ENCODE measurements at places on chromosomes 7 and 10.

- no peak for DNase-seq
These were observed 478 bp upstream of the ZNF22 start for GRCh38 chr10:45000138-45000751.

GRCh38 chr10:60114765-60115586 is 208.6 kb upstream of the CCDC6 start:
- peak; percentile 50 for DNase-seq

- no peak for DNase-seq
These were observed 671.4 kb downstream of the CNTNAP2 start for GRCh38 chr7:146788008-146788407.

DNA sequence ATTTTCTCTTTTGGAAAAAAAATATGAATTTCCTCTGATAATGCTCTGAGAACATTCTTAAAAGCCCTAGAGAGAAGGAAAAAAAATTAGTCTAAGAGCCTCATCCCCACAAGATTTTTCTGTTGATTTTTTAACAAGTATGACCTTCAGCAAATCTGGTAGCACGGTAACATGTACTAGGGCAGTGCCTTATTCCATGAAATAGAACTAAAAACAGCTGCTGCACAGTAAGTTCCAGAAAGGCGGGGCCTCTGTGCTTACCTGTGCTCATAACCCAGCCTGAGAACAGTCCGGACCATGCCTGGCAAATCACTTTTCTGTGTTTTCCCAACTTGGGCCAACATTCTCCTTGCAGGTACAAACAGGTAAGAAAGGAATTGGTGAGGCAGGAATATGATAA is 519.1 kb upstream of the AKR1E2 start:
- DNase-seq = no peak

DNA sequence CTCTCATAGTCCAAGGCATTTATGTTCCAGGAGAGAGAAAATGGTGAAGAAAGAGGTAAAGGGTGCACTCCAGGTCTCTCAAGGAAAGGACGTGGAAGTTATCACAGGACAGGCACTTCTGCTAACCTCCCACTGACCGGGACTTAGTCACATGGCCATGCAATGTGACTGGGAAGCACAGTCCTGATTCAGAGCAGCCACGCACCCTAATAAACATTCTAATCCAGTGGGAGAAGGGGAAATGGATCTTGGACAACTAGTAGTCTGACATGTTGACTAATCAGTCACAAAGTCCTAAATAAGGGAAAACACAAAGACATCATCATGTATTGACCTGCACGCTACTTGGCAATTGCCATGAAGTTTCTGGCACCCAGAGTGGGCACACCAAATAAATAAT is 417.5 kb upstream of the ZMIZ1 start:
- DNase-seq = no peak

- DNase-seq = no peak
These were observed 82.3 kb upstream of the PPIF start for GRCh38 chr10:79264942-79265341.

DNA sequence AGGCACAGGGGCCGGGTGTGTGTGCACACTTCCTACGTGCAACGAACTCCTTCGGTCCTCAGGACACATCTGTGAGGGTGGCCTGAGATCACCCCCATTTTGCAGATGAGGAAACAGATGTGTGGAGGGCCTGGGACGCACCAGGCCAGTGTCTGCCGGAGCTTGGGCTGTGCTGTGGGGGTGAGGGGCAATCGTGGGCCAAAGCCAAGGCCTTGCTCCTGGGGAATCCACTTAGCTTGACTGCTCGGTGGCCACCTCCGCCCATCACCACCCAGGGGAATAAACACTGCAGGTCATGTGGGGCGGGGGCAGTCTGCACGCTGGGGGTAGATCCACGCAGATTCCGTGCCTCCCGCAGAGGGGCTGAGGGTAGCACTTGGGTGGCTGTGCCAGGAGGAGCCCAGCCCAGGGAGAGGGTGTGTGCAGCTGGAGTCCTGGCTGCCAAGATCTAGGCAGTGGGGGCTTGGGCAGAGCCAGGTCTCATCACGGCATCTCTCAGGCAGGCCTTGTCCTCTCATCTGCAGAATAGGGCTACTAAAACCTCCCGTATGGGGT is 70.8 kb upstream of the EN2 start:
- no peak for DNase-seq

DNA sequence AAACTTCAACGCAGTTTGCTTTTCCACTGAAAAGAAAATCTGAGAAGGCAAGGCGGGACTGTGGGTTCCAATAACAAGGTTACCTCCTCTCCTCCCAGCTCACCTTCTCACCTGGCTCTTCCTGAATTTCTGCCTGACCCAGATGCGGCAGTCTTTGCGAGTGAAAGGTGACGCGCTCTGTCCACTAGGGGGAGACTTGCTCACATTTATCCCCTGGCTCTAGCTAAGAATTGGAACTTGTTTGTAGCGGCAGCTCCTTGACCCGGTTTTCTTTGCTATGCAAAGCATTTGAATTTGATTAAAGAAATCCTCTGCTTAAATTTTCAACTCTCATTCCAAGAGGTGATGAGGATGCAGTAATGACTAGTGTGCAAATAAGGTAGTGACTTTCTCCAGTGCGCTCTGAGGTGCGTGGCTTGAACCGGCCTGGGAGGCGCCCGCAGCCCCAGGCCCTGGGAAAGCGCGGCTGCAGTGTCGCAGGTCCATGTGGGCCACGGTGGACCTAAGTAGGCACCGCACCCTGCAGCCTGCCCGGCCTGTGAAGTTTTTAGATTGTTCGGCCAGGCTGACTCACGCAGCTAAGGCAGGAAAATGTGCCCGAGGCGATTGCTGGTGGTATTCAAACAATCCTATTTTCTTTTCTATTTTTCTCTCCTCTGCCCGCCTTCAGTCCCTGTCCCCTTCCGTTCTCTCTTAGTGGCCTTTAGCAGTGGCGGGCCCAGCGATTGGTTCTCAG is 336.9 kb upstream of the NPSR1 start:
- peak; percentile 73 for DNase-seq

GRCh38 chr10:48462482-48463020 is 142.3 kb downstream of the ARHGAP22 start:
- no peak for DNase-seq

DNA sequence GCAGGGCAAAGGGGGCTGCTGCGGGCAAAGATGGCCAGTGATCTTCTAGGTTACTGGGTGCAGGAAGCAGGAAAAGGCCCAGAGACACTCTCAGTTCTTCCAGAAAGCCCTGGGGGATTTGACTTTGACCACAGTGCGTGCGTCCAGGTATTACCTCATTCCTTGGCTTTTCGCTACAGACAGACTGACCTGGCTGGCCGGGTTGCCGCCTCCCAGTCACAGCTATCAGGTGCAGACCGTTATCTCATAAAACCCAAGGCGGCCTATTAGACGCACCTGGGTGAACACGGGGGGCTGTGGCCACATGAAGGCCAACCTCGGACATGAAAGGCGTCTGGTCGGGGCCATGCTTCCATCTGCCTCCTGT is 80.3 kb downstream of the FOXL3 start:
- no peak for DNase-seq

- DNase-seq = no peak
These were observed 918 bp downstream of the PWWP2B start for GRCh38 chr10:132397671-132398565.

- DNase-seq = no peak
These were observed 31.5 kb upstream of the NPFFR1 start for GRCh38 chr10:70315276-70315675.

- no peak for DNase-seq
These were observed 34.5 kb downstream of the DNMBP start for GRCh38 chr10:99975106-99975829.

- DNase-seq = no peak
These were observed 40.8 kb upstream of the FAM180A start for GRCh38 chr7:135789431-135789830.

DNA sequence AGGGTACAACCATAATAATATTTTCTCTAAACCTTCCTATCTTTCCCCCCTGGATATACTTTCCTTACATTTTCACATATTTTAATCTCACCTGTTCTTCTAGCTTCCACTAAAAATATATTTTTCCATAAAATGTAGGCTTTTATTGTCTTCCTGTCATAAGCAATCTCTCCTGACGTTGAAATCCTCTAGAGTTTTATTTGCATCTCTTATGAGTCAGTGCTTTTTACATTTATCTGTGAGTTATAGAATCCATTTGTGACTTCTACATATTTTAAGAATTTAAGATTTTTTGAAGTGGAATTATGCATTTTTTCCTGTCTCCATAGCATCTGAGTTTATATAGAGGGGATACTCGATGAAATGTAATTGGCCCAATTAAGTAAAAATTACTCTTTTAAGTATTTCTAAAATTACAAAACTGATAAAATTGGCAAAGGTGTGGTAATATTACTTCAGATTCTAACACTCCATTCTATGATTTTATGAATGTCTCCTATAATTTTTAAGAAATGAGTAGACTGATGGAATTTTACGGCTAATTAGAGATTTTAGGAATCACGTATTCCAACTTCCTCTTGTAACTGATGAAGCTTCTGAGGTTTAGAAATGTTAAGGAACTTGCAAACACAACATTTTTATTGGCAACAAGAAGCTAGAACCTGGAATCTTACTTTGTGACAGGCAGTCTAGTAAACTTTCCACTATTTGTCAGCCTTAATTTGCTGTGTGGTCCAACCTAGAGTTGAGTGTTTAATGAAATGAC is 422.9 kb upstream of the SEMA3A start:
- no peak for DNase-seq

DNA sequence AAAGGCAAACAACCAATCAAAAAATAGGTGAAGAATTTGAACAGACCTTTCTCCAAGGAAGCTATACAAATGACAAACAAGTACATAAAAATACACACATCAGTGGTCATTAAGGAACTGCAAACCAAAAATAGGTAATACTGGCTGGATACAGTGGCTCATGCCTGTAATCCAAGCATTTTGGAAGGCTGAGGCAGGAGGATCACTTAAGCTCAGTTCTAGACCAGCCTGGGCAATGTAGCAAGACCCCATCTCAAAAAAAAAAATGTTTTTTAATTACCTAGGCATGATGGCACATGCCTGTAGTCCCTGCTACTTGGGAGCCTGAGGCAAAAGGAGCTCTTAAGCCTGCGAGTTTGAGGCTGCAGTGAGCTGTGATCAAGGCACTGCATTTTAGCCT is 19.3 kb downstream of the CDCA7L start:
- DNase-seq = no peak

DNA sequence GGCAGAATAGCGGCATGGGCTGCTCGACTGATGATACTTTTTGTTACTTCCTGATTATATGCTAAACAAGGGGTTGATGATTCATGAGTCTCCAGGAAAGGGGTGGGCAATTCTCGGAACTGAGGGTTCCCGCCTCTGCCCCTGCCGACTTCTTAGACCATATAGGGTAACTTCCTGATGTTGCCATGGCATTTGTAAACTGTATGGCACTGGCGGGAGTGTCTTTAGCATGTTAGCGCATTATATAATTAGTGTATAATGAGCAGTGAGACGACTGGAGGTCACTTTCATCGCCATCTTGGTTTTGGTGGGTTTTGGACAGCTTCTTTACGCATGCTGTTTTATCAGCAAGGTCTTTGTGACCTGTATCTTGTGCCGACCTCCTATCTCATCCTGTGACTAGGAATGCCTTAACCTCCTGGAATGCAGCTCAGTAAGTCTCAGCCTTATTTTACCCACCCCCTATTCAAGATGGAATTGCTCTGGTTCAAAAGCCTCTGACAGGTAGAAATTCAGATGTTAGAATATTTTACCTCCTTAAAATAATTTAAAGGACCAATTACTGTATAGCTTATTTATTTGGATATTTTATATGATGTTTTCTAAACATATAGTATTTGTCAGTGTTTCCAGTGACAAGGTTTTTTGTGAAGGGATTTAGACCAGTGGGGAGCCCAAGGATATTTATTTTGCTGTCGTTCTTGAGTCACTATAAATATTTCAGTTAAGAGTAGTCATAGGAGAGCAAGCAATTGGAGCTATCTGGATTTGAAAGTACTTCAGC is 90.1 kb upstream of the PIK3CG start:
- no peak for DNase-seq

DNA sequence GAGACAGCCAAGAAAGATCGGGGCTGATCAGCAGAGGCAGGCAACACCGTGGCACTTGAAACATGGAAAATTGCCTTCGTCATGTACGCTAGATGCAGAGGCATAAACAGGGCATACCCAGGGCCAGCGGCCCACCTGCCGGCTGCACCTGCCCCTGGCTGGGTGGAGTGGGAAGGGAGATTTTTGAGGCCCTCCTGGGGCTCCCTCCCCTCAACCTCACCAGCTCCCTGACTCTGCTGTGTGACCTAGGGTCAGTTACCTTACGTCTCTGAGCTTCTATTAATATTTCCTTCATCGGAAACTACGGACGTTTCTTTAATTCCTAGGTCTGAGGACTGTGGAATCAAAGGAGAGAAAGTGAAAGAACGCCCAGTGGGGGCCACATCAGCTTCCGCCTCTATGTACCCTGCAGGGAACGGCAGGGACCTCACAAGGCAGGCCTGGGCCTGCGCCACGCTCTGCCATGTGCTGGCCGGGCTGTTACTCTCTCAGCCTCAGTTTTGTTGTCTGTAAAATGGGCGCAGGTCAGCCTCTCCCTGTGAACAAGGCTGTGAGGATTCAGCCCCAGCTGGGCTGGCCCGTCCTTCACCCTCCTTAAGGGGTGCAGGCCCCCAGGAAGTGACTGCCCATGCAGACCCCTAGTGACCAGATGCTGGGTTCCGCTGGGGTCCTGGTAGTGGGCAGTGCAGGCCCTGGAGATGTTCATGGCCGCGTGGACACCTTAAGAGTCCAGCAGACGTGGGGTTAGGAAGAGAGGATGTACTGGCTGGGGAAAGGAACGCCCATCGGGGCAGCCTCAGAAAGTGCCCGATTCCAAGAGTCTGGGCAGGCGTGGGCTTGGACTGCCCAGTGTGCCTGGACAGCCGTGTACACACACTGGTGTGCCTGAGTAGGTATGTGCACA is 22.7 kb downstream of the ELFN1 start:
- no peak for DNase-seq

DNA sequence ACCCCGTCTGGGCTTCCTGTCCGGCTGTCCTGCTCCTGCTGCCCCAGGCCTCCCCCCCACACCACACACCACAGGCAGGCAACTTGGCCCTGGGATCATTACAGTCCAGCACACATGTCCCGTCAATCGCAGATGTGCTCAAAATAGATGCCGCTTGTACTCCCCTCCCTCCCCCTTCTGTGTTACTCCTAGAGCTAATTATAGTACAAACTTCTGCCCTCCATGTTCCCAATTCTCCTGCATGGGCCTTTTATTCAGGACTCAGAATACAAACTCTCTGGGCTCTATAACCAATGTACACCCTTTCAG is at the start of gene SYNPO2L:
TSS of gene SYNPO2L (minus strand) at position 40 of the 309 bp plus-strand sequence. CDS start 107 bp downstream, outside the sequence.
- no peak for DNase-seq

DNA sequence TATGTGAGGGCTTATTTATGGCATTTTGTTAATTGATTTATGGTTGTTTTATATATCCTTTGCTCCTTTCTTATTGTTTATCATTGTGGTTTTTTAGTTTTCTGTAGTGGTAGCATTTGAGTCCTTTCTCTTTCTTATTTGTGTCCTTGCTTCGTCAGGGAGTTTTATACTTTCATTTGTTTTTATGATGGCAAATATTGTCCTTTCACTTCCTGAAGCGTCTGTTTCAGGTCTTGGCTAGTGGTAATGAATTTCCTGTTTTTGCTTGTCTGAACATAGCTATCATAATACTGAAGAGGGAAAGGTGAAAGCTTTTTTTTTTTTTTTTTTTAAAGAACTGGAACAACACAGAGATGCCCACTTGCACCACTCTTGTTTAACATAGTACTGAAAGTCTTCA is 228.2 kb downstream of the ATRNL1 start:
- no peak for DNase-seq
